ENCODE measurements at places on chromosomes 2 and 18.

- no peak for DNase-seq
These were observed 101.9 kb downstream of the GPD2 start for GRCh38 chr2:156538083-156538504.

DNA sequence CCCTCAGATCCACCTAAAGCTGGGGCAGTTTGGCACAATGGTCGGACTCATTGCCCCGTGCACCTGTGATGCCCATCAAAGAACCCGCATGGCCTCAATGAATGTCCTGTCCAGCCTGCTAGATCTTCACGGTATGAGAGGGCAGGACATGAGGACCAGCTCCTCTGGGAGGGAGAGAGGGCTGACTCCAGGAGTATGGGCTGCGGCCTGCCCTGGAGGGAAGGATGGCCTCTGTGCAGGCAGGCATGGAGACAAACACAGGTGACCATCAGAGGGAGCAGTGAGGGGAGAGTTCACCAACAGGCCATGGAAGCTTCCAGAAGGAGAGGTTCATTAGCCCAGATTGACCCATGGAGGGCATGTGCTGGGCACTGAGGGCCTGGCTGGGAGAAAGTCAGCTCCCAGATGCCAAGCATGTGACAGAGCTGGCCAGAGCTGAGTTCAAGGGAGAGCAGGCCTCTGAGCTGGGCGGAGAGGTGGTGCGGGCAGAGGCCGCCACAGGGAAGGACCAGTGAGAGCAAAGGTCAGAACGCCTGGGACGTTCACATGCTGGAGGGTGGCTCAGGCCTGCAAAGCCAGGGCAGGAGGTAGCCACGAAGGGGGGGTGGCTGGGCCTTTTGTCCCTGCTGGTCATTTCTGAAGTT, 36.2 kb downstream of the HJURP start:
- no peak for DNase-seq

- no peak for DNase-seq
These were observed 185.4 kb downstream of the ZEB2 start for GRCh38 chr2:144334551-144334950.

GRCh38 chr2:20565101-20565622, 85.7 kb downstream of the HS1BP3 start:
- DNase-seq: no peak

- DNase-seq: no peak
These were observed 7.3 kb downstream of the DES start for GRCh38 chr2:219425238-219426067.

DNA sequence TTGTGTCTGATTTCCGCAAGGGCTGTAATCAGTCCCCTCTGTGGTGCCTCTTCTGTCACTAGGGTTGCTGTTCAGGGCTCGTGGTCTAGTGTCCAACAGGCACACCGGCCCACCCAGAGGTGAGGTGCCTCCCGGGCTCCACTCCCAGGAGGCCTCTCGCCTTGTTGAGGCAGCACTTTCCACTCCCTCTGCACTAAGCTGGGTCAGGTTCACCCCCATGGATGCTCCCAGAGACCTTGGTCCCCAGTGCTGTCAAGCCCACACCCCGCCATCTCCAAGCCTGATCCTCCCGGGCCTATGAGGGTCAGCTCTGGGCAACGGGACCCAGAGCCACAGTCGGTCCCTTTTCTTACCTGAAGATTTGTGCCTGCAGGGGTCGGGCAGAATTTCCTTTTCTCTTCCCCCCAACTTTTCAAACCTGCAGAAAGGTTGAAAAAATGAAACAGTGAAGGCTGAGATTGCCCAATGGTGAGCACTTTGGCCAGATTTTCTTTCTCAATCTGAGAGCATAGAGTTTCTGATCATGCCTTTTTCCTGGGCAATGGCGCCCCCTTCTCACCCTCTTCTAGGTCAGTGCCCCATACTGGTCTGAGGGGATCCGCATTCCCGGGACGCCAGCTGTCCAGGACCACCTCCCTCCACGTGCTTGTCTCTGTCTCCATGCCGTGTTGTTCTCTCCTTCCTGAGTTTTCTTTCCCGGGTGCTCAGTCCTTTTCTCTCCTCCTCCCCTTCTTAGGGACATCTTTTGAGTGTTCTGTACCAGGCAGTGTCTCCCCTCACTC, 148.0 kb downstream of the ASB1 start:
- no peak for DNase-seq

GRCh38 chr2:85019121-85019520, 48.2 kb downstream of the KCMF1 start:
- DNase-seq: no peak

GRCh38 chr18:49621301-49621700, 59.4 kb downstream of the LIPG start:
- no peak for DNase-seq

DNA sequence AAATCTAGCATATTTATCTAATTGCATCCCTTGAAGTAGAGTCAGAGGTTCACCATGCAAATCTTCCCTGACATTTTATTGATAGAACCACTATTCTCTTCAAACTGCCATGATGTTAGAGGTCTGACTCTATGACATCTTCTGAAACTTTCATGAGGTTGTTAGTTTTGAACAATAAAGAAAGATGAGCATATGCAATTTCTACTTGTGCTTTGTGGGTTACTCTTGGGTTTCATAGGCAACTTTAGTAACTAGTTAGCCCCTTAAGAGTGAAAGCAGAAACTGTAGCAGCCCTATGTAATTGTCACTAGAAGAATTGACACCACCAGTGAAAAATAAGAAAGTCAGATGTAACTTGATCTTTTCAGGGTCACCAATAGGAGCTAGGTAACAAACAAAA, 53.1 kb upstream of the ZEB2 start:
- DNase-seq: no peak

GRCh38 chr2:175457895-175458448, 276.5 kb upstream of the ATP5MC3 start:
- no peak for DNase-seq

GRCh38 chr2:208783184-208783583, 376.6 kb downstream of the PTH2R start:
- DNase-seq: no peak

DNA sequence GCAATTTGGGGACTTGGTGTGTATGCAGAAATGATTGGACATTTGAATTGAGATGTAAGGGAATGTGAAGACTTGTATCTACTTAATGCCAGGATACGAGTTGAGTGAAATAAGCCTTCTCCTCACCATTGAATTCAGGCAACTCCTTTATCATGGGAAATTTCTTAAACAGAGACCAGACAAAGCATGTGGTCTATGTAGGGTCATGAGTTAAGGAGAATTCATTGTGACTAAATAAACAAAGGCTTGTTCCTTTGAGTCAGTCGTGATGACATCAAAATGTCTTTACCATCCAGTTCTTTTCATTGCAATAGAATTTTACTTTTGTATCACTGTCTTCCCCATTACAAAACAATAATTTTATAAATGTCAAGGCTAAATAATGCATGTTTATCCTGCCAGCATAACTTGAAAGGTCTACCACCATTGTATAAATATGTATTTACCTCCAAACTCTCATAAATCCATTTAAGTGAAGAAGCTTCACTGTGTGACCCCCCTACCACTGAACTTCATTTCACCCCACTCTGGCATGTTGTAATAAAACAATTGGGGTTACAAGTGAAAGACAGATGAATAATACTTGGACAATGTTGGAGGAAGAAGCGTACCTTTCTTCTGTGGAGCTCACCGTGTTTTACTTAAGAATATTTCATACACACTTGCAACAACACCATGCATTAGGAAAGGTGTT, 149.4 kb downstream of the EPHA4 start:
- DNase-seq: no peak

DNA sequence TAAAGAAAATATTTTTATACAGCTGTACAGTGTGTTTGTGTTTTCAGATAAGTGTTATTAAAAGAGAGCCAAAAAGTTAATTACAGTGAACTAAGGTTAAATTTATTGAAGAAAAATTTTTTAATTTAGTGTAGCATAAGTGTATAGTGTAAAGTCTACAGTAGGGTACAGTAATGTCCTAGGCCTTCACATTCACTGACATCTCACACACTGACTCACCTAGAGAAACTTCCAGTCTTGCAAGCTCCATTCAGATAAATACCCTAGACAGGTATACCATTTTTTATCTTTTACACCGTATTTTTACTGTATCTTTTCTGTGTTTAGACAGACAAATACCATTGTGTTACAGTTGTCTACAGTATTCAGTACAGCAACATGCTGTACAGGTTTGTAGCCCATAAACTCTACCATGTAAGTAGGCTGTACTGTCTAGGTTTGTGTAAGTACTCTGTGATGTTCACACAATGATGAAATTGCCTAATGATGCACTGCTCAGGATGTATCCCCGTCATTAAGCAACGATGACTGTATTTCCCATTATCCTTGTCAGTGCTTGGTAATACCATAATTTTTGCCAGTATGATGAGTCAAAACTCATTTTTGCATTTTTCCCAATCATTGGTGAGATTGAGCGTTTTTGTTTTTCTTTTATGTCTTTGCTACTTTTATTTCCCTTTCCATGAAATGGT, 48.2 kb upstream of the B3GNT2 start:
- no peak for DNase-seq

GRCh38 chr18:10890022-10890421, 259.3 kb downstream of the PIEZO2 start:
- no peak for DNase-seq

DNA sequence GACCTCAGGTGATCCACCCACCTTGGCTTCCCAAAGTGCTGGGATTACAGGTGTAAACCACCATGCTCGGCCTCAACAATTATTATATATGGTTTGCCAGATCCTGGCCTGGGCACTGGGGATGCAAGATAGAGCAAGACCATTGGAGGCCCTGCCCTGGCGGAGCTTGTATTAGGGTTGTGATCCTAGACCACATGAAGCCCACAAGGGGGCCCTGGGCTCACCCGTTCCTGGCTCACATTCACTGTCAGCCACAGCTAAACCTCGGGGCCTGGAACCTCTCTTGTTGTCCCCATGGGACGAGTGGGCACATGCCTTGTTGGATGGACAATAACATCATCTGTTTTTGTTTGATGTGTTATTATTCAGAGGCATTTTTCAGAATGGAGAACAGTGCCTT, 14.9 kb downstream of the HPCAL1 start:
- no peak for DNase-seq

DNA sequence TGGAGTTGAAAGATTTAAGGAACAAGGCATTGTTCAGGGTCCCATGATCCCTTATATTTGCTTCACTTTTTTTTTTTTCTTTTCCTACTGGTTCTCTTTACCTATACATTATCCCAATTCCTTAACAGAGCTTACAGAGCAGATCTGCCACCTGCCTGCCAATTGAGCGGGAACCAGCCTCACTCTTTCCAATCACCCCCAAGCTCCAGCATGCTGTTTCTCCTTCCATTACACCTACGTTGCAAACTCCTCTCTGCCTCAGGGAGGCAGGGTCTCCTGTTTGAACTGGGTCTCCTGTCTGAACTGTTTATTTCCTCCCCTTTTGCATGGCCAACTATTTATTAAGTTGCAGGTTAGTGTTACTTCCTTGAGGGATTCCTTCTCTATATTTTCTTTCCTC, 77.2 kb upstream of the SLC38A11 start:
- DNase-seq: no peak

DNA sequence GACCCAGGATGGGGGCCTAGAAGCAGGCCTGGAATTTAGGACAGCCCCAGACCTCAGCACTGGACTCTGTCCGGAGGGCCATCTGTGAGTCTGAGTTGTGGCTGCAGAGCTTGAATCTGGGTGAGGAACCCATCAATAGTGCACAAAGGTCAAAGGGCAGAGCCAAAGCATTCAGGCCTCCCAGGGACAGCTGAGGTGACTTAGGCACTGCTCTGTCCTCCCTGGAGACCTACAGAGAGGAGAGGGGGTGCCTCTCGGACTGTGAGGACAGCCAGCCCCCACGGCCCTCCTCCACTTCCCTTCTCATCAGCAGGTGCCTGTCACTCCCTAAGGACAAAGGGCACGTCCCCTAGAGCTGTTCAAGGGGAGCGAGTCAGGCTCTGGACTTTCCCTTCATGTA, 25.1 kb upstream of the PRLH start:
- no peak for DNase-seq

DNA sequence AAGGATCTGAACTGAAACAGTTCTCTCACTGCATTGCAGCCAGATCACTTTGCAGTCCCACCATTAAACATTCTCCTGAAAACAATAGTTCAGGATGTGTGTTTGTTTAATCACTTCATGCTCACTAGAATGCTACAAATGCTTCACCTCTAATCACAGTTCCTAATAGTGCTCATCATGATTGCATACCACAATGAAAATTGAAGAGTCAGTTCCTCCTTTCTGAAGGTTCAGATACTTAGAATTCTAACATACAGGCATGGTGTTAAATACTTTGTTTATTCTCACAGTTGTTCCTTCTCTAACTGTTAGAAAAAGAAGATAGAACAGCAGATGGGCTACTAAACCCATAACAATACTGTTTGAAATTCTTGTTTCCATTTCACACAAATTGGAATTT, 622.3 kb upstream of the ACVR2A start:
- DNase-seq: no peak

GRCh38 chr2:165357758-165358157, 111.7 kb upstream of the CSRNP3 start:
- DNase-seq: no peak

GRCh38 chr2:123609077-123609476, 416.0 kb upstream of the CNTNAP5 start:
- DNase-seq: no peak

GRCh38 chr18:24656050-24656449, 195.6 kb downstream of the HRH4 start:
- no peak for DNase-seq

DNA sequence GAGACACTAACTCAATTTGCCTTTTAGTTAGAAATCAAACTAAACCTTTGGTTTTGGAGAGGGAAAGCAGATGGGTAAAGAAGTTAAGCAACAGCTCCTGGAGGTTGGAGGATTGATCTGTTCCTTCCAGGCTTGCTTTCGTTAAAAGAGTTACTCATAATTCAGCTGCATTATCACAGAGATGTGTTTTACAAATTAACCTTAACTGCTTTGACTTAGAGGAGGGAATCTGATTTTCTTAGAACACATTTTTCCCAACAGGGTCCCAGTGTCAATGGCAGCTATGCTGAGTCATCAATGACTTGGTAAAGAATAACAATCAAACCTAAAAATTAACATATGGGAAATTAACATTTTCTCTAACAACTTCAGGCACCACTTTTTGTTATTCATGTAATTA, 113.4 kb downstream of the COPS8 start:
- DNase-seq: no peak

- no peak for DNase-seq
These were observed 19.3 kb downstream of the UPP2 start for GRCh38 chr2:158120664-158121641.

DNA sequence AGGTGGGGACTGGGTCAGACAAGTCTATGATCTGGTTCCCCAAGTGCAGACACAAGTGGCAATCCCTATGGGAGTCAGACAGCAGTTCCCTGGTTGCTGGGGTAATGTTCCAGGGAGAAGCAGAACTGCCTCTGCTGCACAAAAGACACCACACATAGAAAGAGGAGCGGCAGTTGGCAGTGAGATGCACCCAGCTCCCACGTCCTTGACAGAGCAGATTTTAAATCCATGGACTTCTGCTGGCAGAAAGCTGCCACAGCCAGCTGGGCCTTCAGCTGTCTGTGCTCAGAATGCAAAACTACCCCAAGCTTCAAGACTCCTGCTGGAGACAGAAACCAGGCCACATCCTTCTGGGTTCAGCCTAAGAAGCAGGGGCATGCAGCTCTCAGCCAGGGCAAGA, 147.2 kb downstream of the ETAA1 start:
- no peak for DNase-seq
